IPS DF 6.9 (cell line): ENCODE measurements at places on chromosomes 4 and X.
A peak's percentile ranks its signal among the peaks of the same experiment; 100 is the strongest.

- DNase-seq, result no peak
Measured at GRCh38 chr4:127844601-127845116, 36.0 kb upstream of the PLK4 start.

DNA sequence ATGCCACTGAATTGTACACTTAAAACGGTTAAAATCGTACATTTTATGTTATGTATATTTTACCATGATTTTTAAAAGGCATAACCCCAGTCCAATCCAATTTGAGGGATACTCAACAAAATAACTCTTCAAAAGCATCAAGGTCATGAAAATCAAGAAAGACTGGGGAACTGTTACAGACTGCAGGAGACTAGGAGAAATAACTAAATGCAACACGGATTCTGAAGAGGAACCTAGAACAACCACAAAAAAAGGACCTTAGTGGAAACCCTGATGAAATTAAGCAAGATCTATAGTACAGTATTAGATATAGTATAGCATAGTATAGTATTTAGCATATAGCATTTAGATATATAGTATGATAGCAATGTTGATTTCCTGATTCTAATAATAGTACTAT, 26.8 kb downstream of the SH3KBP1 start:
- DNase-seq, result no peak

DNA sequence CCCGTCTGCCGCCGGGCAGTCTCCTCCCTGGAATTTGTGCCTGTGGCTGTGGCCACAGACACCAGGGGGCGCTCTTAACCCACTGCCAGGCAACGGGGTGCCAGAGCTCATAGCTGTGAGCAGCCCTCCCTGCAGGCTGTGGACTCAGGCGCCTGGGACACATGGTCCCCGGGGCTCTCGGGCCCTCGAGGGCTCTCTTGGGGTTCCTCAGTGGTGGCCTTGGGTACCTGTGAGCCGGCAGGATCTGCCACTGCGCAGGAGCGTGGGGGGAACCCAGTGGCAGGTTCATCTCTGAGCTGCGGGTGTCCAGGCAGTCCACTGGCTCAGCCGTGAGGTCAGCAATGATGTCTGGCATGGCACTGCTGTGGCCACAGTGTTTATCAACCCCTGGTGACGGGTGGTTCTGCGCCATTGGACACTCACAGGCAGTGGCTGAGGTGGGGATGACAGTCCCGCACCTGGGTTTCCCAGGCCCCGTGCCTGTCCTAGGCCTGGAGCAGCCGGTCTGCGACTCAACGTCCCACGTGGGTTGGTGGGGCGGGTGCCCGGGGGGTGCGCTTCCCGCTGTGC, 37.2 kb downstream of the PCGF3 start:
- DNase-seq, result no peak

GRCh38 chrX:104335756-104336155, 81.0 kb upstream of the ESX1 start:
- no peak for DNase-seq

- DNase-seq, result peak; percentile 76
Measured at GRCh38 chr4:38179690-38180377, 219.6 kb downstream of the PTTG2 start.

GRCh38 chr4:140156529-140157171, 2.7 kb upstream of the MAML3 start:
- no peak for DNase-seq
